ENCODE measurements at places on chromosomes 13 and 19. TPM values are rescaled to one million over a fixed set of nuclear protein-coding genes. Genes with fewer than 3 reads are reported as not detected.

The WDR62 gene
- 0.36 TPM for total RNA-seq

The LMTK3 gene
- not detected for total RNA-seq

The ZNF433 gene
- total RNA-seq: 16.9 TPM

DNA sequence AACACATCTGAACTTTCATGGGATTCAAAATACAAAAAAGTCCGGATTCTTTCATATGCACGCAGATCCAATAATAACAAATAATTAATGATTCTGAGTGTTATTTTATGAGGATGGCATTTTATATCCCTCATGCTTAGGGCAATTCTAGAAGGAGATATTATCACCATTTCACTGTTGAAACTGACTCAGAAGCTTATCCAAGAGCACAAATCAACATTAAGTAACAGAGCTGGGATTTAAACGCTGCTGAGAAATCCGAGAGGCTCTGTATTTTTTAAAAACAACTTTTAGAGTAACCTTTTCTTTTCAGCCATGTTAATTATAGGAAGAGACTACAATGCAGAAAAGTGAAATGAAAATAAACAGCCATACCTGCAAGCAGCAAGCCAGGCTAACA is 30.3 kb downstream of the ATP7B start:
- DNase-seq: no peak
- H3K36me3 ChIP-seq: no peaks in the 10 kb centered on the region
- no peaks in the 10 kb centered on the region for H3K4me1 ChIP-seq
- H3K4me3 ChIP-seq: no peak overlapping the region
- no peaks in the 10 kb centered on the region for H3K27me3 ChIP-seq

DNA sequence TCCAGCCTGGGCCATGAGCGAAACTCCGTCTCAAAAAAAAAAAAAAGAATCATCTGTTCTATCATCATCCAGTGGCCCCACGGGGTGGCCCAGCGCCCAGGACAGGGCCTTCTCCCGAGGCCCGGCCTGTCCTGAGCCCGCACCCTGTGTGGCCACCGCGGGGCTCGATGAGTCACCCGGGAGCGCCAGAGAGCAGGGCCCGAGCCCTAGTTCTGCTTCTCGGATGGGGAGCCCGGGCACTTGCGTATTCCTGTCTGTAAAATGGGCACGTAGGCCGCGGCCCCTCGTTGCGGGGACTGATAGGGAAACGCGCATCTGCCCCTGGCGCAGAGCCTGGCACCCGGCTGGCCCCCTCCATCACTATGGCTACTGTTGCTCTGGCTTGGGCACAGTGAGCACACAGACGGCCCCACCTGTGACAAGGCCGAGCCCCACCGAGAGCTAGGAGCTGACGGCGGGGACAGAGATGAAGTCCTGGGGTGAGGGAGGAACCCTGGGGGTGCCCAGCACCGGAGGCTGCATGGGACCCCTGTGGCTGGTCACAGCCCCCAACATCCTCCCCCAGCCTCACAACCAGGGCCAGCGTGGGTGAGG is 21.3 kb upstream of the UQCR11 start:
- H3K4me3 ChIP-seq: no peak overlapping the region
- no peaks in the 10 kb centered on the region for H3K27me3 ChIP-seq
- H3K4me1 ChIP-seq: no peaks in the 10 kb centered on the region
- no peak overlapping the region for H3K27ac ChIP-seq
- no peaks in the 10 kb centered on the region for H3K36me3 ChIP-seq
- no peak for DNase-seq

The OR7A17 gene
- total RNA-seq: not detected

GRCh38 chr13:48892053-48892687 is 83.5 kb upstream of the FNDC3A start:
- DNase-seq: no peak
- H3K27me3 ChIP-seq: no peaks in the 10 kb centered on the region
- no peak overlapping the region for H3K27ac ChIP-seq
- no peaks in the 10 kb centered on the region for H3K36me3 ChIP-seq
- H3K4me1 ChIP-seq: no peaks in the 10 kb centered on the region

DNA sequence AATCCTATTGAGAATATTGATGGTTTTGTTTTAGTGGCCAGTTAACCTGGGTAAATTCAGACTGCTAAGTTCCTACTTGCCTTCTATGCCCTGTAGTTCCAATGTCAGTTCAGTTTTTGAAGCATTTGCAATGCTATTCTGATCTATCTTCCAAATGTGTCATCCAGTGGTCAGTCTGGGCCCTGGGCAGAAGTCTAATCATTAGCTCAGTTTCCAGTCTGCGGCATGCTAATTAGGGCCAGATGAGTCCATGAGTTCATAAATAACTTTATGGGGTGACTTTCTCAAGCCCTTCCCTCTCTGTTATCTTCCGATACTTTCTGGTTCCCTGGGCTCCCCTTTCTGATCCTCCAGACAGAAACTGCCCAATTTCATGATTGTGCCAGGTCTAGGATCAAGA is 32.7 kb downstream of the FAM187B start:
- no peak overlapping the region for H3K4me3 ChIP-seq
- no peak overlapping the region for H3K27ac ChIP-seq
- DNase-seq: no peak
- H3K36me3 ChIP-seq: no peaks in the 10 kb centered on the region

DNA sequence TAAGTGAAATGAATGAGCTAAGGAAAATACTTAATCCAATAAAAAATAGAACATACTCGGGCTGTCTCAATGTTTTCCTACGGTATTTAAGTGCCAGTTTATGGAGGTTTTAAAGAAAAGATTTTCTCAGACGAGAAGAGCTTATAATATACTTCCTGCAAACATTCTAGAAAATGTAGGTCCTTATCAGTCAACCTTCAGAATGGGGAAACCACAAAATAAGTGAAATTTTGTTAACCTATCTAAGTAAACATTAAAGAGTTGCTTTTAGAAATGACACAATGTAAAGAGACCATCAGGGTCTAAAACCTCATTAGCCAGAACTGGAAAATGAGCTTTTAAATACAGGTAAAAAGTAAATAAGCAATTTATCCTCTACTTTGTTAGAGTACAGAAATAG is 12.1 kb downstream of the MIR17HG start:
- H3K4me1 ChIP-seq: peaks cover 1% of the 10 kb centered on the region
- H3K27me3 ChIP-seq: no peaks in the 10 kb centered on the region
- no peak for DNase-seq
- H3K4me3 ChIP-seq: no peak overlapping the region

The KASH5 gene
- total RNA-seq: not detected

- peaks cover 4% of the 10 kb centered on the region for H3K36me3 ChIP-seq
- peak; percentile 62 for DNase-seq
- no peaks in the 10 kb centered on the region for H3K27me3 ChIP-seq
- peak overlapping the region; percentile 56 for H3K27ac ChIP-seq
- H3K4me1 ChIP-seq: no peaks in the 10 kb centered on the region
- H3K4me3 ChIP-seq: no peak overlapping the region
Observed at GRCh38 chr13:113976711-113977684, 3.1 kb upstream of the C13orf46 start.

The IRS2 gene
- 20.9 TPM for total RNA-seq

GRCh38 chr13:41224113-41225110 is 30.0 kb upstream of the KBTBD7 start:
- no peaks in the 10 kb centered on the region for H3K4me1 ChIP-seq
- no peak for DNase-seq
- no peaks in the 10 kb centered on the region for H3K27me3 ChIP-seq
- H3K27ac ChIP-seq: no peak overlapping the region
- H3K4me3 ChIP-seq: no peak overlapping the region
- H3K36me3 ChIP-seq: peaks cover 1% of the 10 kb centered on the region

- no peaks in the 10 kb centered on the region for H3K36me3 ChIP-seq
- no peak overlapping the region for H3K4me3 ChIP-seq
- H3K27me3 ChIP-seq: no peaks in the 10 kb centered on the region
Observed at GRCh38 chr19:17260842-17261325, 3.7 kb downstream of the USHBP1 start.

The FCER2 gene
- 0.66 TPM for total RNA-seq

DNA sequence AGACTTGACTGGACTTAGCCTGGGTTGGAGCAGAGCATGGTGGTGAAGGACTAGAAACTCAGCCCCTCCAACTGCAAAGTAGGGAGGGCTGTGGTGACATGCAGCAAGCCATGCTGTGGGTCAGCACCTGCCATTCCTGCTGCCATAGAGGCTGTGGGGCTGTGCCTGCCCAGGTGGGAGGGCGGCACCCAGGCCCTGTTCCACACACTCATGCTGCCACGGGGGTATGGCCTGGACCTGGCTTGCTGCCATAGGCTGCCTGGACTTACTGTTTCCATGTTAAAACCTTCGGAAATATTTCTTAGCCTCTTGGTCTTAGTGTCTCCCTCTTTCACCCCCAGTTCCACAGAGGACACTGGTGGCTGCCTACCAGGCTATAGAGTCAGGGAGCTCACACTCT is 29.3 kb downstream of the CILP2 start:
- no peaks in the 10 kb centered on the region for H3K36me3 ChIP-seq
- H3K27ac ChIP-seq: no peak overlapping the region
- no peak for DNase-seq
- H3K4me1 ChIP-seq: no peaks in the 10 kb centered on the region
- H3K27me3 ChIP-seq: no peaks in the 10 kb centered on the region
- no peak overlapping the region for H3K4me3 ChIP-seq

The ZNF442 gene
- total RNA-seq: 0.55 TPM

GRCh38 chr13:46544208-46544607 is 8.8 kb upstream of the LRCH1 start:
- H3K4me1 ChIP-seq: no peaks in the 10 kb centered on the region
- DNase-seq: no peak
- H3K36me3 ChIP-seq: no peaks in the 10 kb centered on the region
- H3K4me3 ChIP-seq: no peak overlapping the region
- H3K27me3 ChIP-seq: no peaks in the 10 kb centered on the region

- DNase-seq: no peak
- H3K27me3 ChIP-seq: no peaks in the 10 kb centered on the region
- no peak overlapping the region for H3K4me3 ChIP-seq
- H3K36me3 ChIP-seq: no peaks in the 10 kb centered on the region
- no peaks in the 10 kb centered on the region for H3K4me1 ChIP-seq
Observed at GRCh38 chr13:84605927-84606326, 723.7 kb upstream of the SLITRK1 start.

- no peak overlapping the region for H3K27ac ChIP-seq
- H3K4me1 ChIP-seq: no peaks in the 10 kb centered on the region
- H3K36me3 ChIP-seq: no peaks in the 10 kb centered on the region
- no peaks in the 10 kb centered on the region for H3K27me3 ChIP-seq
- no peak for DNase-seq
- H3K4me3 ChIP-seq: no peak overlapping the region
Observed at GRCh38 chr13:91362908-91363307, 15.4 kb downstream of the MIR17HG start.

- no peaks in the 10 kb centered on the region for H3K4me1 ChIP-seq
- peak; percentile 74 for DNase-seq
- H3K4me3 ChIP-seq: no peak overlapping the region
- H3K27me3 ChIP-seq: no peaks in the 10 kb centered on the region
Observed at GRCh38 chr13:26785838-26786630, 25.4 kb upstream of the GPR12 start.

The ZNF350 gene
- 11.0 TPM for total RNA-seq

DNA sequence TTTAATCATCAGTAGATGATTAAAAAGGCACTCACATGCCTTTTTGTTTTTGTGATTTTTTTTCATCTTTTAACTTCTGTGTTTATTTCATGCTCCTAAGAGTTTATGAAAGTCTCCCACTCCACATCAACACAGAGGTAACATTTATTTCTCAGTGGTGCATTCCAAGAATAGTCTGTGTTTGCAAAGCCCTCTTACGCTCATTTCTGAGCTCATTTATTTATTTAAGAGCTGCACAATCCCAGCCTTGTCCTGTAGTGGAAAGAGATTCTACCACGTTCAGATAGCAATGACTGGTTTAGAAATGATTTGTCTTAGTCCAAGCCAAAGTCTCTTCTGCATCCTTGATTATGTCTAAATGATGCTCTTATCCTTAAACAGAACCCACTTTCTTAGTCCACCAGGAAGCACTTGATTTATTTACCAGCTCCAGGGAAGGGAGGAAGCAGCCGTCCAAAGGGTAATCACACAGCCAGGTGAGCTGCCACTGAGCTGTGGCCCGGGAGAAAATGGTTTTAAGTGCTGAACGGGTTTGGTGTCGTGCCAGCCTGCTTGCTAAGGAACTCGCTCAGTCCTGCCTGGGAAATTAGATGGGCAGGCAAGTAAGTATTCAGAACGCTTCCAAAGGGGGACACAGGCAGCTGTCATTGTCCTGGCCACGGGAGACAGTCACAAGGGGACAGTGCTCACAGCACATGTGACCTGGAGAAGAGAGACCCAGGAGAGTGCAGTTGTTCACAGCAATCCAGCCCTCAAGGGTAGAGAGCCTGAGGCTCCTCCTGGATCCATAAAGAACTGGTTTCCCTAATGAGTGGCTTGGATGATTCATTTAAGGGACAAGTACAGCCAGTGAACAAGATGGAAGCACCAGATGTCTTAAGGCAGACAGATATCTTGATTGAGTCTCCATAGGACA is 131.8 kb upstream of the WASF3 start:
- DNase-seq: peak; percentile 72
- H3K27me3 ChIP-seq: no peaks in the 10 kb centered on the region
- no peak overlapping the region for H3K4me3 ChIP-seq
- peak overlapping the region; percentile 92 for H3K27ac ChIP-seq

DNA sequence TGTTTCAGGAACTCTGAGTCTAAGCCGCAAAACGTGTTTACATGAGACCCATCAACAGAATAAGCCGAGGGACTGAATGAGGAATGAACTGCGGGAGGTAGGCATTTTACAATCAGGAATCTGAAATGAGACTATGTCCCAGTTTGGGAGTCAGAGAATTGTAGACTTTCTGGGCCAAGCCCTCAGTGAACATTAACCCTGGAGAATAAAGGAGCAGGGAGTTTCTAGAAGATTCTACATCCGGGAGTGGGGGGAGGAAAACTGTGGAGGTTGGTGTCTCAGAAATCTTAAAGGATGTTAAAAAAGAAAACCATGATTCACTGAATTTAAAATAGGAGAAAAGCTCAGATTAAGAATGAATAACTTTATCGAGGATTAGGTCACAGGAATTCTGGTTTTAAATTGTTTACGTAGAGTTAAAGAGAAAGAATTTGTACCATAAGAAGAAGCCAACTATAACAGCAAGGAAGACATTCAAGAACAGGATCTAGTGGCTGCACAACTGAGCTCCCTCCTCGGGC is 18.5 kb downstream of the RFX2 start:
- peak overlapping the region; percentile 27 for H3K4me3 ChIP-seq
- no peak for DNase-seq
- H3K36me3 ChIP-seq: no peaks in the 10 kb centered on the region
- peaks cover 57% of the 10 kb centered on the region for H3K4me1 ChIP-seq

The ADGRE3 gene
- total RNA-seq: not detected

The TUBB4A gene
- total RNA-seq: 3.6 TPM

- H3K4me1 ChIP-seq: no peaks in the 10 kb centered on the region
- H3K27ac ChIP-seq: no peak overlapping the region
- no peak overlapping the region for H3K4me3 ChIP-seq
Observed at GRCh38 chr19:55442372-55442961, 633 bp downstream of the SHISA7 start.
